ENCODE measurements at places on chromosomes 12 and 14.

DNA sequence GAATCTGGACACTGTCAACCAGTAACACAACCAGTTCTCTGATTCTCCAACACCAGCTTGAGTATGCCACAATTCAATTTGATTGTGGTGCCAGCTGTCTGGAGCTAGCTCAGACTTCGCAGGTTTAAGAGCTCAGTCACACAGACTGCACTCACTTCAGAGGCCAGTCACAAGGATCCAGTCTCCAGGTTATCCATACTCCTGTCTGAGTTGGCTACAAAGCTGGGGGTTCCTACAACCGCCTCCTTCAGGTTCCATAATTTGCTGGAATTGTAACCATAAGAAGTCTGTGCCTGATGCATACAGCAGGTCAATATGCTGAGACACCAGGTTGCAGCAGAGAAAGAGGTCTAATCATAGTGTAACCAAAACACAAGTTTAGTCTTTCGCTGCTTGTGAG, 70.5 kb upstream of the CPSF6 start:
- DNase-seq = no peak

DNA sequence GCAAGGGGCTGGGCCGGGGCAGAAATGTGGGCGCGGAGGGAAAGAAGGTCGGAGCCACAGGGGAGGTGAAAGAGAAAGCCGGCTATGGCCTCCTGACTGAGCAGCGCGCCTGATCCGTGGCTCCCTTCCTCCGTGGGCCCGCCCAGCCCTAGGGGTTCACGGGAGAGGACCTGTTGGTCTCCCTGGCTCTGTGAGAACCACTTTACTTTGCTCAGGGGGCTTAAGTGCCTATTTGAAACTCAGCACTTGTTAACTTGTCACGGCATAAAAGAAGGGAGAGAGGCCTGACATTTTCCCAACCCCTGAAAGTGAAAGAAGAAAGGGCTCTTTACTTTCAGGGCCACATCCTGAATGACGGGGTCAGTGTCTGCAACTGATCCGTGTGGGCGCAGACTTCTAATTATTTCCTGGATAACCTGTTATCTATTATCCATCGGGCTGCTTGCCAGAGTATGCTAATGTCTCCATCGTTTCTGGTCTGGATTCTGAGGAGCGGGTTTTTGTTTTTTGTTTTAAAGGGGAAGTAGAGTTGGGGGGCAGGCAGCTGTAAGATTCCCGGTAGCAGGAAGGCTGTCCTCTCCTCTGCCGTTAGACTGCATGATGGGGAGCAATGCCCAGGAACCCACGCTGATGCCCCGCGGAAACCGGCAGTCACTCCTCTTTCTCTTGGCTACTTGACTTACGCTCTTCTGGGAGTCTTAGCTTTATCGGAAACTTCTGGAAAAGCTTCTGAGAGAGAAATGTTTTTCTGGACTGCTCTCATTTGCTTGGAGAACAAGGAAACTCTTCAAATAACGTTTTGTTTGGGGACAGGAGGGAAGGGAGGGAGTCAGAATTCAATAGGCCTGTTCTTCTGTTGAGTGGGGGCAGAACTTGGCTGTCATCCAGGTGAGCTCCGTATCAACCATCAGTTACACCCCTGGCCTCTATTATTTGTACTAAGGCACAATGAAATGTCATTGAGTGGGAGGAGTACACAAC, 127.7 kb upstream of the MAX start:
- no peak for DNase-seq

DNA sequence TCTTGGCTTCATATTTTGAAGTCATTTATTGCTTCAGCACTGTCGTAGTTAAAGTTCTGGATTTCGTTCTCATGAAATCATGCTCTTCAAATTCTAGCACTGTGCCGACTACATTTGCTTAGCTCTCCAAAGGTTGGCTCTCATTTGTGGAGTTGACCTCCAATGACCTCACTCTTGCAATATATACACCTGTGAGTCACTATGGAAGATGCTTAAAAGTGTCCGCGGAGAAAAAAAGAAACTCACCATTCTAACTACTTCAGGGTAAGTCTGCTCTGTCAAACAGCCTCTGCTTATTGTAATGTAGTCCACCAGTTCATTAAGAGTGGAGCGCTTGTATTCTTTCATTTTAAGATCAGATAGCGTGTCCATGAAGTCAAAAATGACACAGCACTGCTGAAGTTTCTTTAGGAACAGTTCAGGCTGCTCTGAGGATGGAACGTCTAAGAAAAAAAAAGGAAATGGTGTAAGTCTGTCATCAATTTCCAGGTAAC, 89.7 kb downstream of the PPP2R5E start:
- DNase-seq = no peak

DNA sequence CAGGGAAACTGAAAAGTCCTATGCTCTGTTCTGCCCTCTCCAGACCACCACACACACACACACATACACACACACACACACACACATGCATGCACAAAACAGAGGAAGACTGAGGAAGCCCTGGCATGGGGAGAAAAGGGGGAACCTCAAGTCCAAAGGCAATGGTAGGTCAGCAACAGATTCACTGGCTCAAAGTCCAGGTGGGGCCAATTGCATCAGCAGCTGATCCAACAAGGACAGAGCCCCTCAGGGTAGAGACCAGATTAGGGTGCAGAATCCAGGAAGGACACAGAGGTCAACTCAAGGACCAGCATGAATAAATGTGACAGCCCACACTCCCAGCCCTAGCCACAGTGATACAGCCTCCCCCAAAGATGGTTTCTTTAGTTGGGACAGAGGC, 425.0 kb upstream of the SOX5 start:
- DNase-seq = no peak

All from epithelial cell of esophagus (primary cell).